AG04449 (cell line): ENCODE measurements at places on chromosomes 5 and 9.

- no peak for DNase-seq
Measured at GRCh38 chr5:22250528-22250927, 602.6 kb downstream of the CDH12 start.

DNA sequence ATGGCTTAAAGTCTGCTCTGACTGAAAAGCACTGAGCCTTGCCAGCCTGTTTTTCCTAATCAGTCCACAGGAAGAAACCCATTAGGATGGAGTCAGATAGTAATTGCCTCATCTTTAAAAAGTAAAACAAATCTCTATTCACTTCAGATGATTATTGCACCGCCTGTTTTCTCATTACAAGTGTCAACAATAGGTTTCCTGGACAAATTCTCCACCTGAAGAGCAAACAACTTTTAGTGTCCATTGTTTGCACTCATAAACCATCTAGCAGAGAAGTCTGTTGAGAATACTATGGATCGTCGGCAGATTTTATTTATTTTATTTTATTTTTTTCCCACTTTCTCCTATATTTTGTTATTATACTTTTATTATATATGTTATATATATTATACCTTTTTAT, 20.3 kb downstream of the C5orf63 start:
- DNase-seq, result no peak

GRCh38 chr9:136328011-136328621, 777 bp downstream of the GPSM1 start:
- DNase-seq, result no peak

DNA sequence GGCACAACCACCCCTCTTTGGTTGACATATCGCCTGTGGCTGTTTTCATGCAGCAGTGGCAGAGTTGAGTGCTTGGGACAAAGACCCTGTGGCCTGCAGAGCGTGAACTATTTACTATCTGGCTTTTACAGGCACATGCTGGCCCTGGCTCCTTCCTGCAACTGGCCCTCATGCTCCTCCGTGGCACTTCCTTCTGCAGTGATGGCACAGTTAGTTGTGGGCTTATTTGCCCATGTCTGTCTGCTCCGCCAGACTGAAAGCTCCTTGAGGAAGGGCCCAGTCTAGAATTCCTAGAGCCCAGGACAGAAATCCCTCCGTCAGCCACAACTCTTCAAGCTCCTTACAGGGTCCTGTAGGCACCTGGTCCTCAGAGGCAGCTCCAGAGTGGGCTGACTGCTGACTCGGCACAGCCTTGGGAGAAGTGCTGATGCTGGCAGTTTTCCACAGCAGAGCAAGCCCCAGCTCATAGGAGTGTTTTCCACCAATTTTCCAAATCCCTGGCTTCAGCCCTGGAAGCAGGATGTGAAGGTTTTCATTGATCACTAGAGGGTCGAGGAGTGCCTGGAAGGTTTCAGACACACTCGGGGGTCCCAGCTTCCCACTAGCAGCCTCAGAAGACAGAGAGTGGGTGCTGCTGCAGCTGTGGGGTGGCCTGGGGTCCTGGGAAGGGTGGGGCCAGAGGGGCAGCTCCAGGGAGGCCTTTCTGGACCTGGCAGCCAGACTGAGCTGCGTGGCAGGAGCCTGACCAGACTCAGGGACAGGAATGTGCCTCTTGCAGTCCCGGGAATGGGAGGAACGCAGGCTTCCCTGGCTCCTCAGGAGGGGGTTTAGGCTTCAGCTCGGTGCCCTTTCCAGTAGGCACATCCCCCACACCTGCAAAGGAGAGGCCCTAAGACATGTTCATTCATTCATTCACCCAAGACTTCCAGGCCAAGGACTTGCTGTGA, 56.5 kb upstream of the ANGPTL2 start:
- no peak for DNase-seq

DNA sequence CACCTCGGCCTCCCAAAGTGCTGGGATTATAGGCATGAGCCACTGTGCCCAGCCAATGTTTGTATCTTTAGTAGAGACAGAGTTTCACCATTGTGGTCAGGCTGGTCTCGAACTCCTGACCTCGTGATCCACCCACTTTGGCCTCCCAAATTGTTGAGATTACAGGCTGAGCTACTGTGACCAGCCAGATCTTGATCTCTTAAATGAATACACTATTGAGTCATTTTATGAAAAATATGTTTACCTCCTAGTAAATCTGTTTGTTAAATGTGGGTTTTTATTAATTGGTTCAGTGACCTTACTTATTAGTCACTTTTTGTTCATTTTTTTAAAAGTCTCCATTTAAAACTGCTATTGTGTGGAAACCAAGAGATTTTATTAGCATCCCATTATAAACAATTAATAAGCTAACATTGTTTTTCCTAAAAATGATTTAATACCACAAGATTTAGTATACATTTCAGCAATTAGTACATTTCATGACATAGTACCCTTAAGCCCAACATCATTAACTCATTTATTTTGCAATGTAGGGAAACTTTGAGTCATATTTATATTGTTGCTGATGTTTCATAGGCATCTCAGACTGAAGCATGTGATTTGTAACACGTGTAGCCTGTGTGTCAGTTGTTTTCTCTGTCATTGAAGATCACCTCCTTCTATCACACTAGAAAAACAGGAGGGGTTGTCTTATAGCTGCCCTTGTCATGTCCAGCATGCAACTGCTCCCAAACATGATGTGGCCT, 261.2 kb downstream of the TAF11L14 start:
- no peak for DNase-seq

DNA sequence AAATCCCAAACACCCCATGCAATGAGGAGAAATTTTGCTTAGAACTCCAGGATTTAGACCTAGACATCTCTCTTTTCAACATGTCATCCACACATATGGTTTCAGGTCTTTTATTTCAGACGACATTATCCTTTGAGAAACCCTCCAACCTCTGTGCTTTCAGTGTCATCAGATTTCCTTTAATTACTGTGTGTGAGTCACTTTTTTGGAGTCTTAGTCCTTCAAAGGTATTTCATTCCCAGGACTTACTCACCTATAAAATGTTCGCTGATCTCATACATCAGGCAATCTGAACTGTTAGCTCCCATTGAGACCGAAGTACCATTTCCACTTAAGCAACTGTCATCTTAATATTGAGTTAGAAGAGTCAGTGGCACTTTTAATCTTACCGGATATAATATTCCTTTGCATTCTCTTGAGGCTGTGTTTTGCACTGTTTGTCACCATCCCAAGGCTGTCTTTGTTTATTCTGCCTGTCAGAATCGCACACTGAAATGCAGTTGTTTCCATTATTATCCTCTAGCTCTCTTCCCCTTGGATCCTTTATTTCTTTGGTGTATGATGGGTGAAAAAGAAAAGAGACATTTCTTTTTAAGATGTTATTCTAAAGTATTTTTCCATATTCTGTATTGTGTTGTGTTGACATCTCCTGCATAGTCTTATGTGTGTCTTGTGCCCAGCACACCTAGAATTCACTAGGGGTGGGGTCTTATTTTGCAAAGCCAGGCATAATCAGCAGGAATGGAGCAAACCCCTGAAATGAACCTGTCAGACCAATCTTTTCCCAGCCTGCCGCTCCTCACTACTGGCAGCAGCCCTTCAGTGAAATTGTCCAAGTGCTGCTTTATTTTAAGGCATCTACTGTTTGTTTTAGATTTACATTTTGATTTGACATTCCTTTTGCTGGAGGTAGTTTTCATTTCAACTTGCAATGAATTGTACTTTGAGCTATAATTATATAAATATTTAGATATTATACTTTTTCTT, 155.4 kb downstream of the PAM start:
- DNase-seq, result peak; percentile 9

DNA sequence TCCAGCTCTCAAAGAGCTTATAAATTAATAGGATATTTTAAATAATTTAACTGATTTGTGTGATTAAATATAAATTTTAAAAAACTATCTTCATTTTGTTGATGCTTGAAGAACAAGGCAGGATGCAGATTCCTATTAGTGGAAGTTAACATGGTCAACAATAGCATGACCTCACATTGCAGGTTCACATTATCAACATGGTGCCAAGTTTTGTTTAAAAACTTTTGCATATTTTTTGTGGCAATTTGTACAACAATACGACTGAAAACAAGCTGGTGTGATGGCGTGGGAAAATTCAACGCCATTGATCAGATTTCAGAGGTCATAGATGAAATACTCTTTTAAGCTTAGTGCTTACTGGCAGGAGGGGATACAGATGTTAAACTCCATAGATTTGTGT, 114.1 kb upstream of the MYO10 start:
- no peak for DNase-seq

- DNase-seq, result no peak
Measured at GRCh38 chr5:117195076-117195475, 620.5 kb upstream of the SEMA6A start.

GRCh38 chr5:117245130-117245529, 670.5 kb upstream of the SEMA6A start:
- DNase-seq, result no peak

GRCh38 chr5:13746026-13746425, 198.5 kb downstream of the DNAH5 start:
- DNase-seq, result no peak

GRCh38 chr9:129852579-129852978, 17.3 kb downstream of the USP20 start:
- no peak for DNase-seq

- no peak for DNase-seq
Measured at GRCh38 chr9:126303488-126303887, 23.1 kb upstream of the MVB12B start.

DNA sequence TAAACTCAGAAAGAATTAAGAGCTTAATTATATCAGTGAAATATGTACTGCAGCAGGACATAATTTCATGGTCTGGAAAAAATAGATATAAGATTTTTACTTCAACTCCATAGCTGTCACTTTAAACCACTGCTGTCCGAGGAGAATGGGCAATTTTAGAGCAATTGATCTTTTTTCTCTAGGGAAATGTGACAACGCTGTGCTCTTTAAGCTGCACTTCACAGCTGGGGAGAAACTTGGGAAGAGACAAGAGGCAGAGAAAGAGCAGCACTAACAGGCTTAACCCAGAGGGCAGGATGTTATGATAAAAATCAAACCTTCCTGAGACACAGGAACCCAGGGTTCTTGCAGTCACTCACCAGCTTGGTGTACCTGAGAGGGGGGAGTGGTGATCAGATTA, 92.0 kb downstream of the SPOCK1 start:
- DNase-seq, result no peak

DNA sequence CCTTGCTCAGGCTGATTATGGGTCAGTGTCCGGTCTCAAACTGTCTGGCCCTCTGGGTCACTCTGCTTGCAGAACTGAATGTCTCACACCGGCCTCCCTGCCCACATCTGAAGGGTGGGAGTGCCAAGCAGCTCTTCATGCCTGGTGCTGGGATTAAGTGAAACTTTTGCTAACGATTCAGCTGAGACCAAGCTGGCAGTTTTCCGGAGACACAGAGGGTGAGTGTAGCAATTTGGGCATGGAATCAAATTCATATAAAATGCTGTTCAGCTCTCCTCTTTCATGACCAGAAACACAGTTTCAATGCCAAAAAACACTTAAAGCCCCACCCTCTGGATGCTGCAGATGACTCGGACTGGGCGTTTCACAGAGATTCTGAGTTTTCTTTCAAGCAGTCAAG, 207.5 kb downstream of the NXNL2 start:
- DNase-seq, result no peak

GRCh38 chr5:137192293-137192743, 306.8 kb downstream of the SPOCK1 start:
- no peak for DNase-seq

- DNase-seq, result no peak
Measured at GRCh38 chr5:104071887-104072286, 509.3 kb upstream of the NUDT12 start.

GRCh38 chr9:27655441-27655840, 82.2 kb upstream of the C9orf72 start:
- no peak for DNase-seq

GRCh38 chr9:137095664-137096517, 9.1 kb downstream of the MAN1B1 start:
- no peak for DNase-seq

DNA sequence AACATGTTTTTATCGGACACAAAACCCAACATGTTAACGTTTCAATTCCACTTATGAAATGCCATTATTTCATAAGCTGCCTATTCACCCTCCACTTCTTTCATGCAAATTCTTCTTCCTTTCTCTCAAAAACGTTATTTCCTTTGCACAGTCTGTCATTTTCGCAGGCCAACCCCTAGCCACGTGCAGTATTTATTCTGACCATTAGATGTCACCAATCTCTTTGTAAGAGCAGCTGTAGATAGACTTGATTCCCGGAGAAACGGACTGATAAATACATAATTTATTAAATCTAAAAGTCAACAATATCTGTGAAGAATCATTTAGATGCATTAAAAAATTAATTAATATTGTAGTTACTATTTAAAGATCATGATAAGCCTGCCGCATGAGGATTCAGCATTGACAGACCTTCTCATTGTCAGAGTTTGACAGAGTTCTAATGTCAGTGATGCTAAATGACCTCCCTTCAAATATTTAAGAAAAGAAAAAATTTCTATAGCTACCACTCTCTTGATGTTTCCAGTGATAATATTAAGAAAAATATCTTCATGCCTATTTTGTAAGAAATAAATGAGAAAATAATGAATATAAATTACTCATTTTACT, 933.6 kb downstream of the CDH12 start:
- DNase-seq, result no peak

GRCh38 chr9:82764061-82764668, 298.8 kb downstream of the RASEF start:
- DNase-seq, result no peak

DNA sequence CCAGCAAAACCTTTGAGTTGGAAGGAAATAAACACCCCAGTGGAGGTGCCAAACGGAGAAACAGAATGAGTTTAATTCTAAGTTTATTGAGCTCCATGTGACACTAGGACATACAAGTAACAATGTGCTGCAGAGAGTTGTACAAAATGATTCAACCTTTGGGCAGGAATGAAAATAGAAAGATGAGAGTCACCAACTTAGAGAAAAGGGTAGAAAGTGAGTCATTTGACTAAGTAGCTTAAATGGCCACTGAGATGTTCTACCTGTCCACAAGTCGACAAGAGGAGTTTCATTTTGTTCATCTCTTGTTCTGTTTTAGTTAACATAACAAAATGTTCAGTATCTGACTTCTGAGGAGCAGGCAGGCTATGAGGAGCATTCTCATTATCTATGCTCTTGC, 284.7 kb downstream of the NR2F1-AS1 start:
- no peak for DNase-seq

GRCh38 chr9:81529556-81530193, 159.7 kb downstream of the TLE1 start:
- DNase-seq, result no peak
